ENCODE measurements at places on chromosomes 5 and 9.

GRCh38 chr5:68296895-68297294 is 81.3 kb downstream of the PIK3R1 start:
- DNase-seq = no peak

- no peak for DNase-seq
These were observed 1.3 kb downstream of the PCSK5 start for GRCh38 chr9:75891771-75892215.

DNA sequence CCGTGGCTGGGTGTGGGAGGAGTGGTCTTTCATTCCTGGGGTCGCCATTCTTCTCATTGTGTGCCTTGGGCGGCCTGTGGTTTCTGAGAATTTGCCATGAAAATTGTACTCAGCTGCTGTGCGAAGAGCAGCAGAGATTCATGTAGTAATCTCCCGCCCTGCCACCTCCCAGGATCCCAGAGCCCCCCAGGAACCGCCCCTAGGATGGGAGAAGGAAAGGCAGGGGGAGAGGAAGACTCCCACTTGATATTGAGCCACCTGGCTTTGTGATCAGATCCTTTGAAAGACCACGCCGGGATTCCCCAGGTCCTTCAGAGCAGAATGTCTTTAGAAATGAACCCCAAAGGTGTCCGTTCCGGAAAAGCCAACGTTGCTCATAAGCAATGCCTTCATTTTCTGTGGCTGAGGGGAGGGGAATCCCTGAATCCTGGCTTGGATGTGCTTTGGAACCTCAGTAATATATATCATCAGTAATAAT is 27.6 kb downstream of the NEURL1B start:
- DNase-seq = no peak

DNA sequence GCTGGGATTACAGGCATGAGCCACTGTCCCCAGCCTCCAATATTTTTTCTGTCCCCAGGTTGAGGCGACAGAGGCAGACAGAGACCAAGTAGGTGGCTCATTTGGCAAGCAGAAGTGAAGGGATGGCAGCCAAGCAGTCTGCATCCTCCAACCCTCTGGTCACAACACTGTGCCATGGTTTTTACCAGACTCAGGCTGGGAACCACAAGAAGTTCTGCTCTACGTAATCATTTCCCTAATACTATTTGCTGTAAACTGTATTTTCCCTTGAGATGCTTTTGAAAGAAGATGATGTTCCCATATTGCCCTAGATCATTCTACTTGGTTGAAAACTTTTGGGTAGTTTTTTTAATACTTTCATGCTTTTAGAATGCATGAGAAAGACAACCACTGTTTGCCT is 40.5 kb downstream of the PTTG1 start:
- DNase-seq = no peak

Measured in stimulated activated CD8-positive, alpha-beta memory T cell treated with anti-CD3 and anti-CD28 coated beads, Interleukin-7, amount 100 ng/mL, for 24 hours (primary cell).